Activated CD8-positive, alpha-beta T cell treated with anti-CD3 and anti-CD28 coated beads for 36 hours (primary cell): ENCODE measurements at places on chromosomes 7 and 10.

- no peak for DNase-seq
Observed at GRCh38 chr10:130618647-130619046, 482.5 kb downstream of the GLRX3 start.

GRCh38 chr7:95718577-95719410 is 53.6 kb upstream of the DYNC1I1 start:
- no peak for DNase-seq

DNA sequence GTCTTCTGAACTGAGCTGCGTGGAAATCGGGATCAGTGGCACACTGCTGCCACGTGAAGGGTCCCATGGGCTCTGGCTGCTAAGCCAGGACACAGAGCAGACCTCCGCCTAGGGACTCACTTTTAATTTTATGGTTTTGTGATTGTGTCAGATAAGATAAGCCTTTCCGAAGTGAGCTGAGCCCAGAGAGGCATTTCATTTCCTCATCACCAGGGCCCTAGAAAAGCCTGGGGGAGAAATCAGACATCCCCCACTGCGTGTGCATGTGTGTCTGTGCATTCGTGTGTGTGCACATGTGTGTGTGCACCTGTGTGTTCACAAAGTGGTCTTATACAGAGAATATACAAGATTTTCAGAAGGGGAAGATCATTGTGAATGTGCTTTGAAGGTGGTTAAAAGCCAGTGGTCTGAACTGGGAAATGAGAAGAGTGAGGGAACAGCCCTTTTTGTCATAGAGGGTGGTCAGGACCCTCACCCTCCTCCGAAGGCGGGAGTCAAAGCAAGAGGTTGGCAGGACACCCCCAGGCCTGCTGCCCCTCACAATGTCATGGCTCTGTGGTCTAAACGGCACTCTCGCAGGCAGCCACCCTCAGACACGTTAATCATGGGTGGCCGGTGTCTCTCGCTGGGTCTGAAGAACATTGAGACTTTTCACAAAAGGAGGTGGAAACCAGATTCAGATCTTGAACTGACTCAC is 176.1 kb upstream of the PFKP start:
- no peak for DNase-seq

- no peak for DNase-seq
Observed at GRCh38 chr10:123860209-123860608, 31.4 kb downstream of the CPXM2 start.

DNA sequence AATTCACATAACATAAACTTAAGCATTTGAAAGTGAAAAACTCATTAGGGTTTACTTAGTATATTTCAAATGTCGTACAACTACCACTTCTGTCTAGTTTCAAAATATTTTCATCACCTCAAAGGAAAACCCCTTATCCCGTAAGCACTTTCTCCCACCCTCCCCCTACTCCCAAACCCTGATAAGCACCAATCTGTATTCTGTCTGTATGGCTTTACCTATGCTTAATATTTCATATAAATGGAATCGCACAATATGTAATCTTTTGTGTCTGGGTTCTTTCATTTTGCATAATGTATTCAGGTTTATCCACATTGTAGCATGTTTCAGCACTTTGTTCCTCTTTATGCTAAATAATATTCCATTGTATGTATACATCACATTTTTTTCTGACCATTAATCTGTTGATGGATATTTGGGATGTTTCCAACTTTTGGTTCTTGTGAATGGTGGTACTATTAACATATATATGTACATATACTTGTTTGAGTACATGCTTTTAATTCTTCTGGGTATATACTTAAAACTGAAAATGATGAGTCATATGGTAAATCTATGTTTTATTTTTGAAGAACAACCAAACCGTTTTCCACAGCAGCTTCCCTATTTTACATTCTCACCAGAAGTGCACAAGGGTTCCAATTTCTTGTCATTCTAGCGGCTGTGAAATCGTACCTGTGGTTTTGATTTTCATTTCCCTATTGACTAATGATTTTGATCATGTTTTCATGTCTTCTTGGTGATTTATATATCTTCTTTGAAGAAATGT is 6.2 kb upstream of the STARD3NL start:
- DNase-seq = peak; percentile 12

GRCh38 chr10:28118985-28119628 is 120.2 kb upstream of the ODAD2 start:
- no peak for DNase-seq

DNA sequence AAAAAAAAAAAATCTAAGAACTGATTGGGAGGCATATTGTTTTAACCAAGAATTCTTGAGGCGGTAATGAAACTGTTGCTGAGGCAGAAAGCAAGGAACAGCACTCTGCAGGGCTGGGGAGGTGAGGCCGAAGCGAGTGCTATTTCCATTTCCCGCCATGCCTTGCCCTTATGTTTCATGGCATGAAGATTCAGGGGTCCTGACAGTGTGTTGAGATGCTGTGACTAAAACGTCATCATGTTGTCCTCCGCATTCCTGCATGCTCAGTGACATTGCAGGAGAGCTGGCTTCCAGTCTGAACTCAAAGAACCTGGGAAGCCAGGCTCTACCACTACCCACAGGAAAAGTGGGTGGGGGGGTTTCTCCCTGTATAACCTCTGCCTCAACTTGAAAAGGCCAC is 85.2 kb downstream of the EBF3 start:
- no peak for DNase-seq

GRCh38 chr7:138903859-138904435 is 77.2 kb downstream of the KIAA1549 start:
- no peak for DNase-seq

DNA sequence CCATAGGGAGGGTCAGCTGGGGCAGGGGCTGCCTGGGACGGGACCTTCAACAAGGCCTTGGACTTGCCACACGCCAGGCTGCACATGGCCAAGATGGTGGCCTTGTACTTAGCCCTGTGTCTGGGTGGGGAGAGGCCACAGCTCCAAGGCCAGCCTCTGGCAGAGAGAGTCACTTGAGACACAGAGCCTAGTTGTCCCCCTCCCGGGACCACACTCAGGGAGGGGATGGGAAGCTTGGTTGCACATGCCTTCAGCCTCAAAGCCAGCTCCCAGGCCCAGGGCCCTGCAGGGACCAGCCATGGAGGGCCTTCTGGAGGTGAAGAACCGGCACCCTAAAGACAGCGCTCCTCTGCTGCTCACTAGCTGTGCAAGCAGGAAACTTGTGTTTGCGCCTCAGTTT is 16.7 kb downstream of the MMRN2 start:
- DNase-seq = no peak

GRCh38 chr7:156747718-156748117 is 107.1 kb downstream of the RNF32 start:
- no peak for DNase-seq

DNA sequence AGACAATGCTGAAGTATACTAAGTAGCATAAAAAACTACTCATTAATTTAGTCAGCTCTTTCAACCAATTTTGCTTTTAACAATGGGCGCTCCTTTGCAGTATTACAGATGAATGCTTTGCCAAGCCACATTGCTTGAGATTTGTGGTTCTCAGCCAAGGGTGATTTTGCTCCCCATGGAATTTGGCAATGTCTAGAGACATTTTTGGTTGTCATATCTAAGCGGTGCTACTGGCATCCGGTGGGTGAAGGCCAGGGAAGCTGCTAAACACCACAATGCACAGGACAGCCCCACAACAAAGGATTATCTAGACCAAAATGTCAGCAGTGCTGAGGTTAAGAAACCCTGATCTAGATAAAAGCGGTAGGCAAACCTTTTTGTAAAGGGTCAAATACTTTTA is 112.0 kb downstream of the UBE2H start:
- DNase-seq = peak; percentile 15

DNA sequence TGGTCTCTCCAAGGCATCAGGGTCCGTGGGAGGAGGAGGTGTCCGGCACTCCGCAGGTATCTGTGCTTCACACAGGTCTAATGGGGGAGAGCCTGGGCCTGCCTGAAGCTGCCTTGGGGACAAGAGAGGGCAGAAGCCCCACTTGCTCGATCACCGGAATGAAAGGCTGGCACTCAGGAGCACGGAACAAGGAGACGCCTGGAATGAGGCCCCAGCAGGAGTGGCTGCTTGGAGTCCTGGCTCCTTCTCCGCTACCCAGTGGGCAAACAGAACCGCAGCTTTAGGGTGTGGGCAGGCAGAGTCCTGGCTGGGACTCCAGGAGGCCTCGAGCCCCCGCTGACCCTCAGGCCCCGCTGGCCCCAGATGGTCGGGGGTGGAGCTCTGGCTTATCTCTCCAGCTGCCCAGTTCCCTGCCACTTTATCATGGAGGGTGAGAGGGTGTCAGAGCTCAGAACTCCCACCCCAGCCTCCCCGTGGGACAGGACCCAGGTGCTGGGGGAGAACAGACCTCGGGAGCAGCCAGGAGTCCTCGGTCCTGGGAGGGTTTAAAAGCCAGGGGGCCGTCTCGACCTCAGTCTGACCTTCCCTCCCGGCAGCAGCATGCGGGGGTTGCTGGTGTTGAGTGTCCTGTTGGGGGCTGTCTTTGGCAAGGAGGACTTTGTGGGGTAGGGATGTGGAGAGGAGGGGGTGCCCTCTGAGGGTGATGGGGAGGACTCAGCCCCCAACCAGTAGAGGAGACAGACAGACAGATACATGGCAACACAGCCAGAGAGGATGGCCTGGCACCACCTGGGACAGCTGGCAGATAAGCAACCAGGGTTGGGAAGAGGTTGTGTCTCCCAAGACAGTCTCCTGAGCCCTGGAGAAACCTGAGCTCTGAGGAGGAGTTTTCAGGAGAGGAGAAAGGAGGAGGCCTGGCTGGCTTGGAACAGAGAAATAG is at the start of gene CPA1:
TSS of gene CPA1 (plus strand) at position 574 of the 940 bp plus-strand sequence. CDS start at position 601, 27 bp downstream.
- no peak for DNase-seq
